ENCODE measurements at places on chromosomes 2 and 18. TPM values are rescaled to one million over a fixed set of nuclear protein-coding genes. Genes with fewer than 3 reads are reported as not detected.

GRCh38 chr2:8394131-8394530 lies 287.7 kb upstream of the ID2 start:
- no peak for DNase-seq

DNA sequence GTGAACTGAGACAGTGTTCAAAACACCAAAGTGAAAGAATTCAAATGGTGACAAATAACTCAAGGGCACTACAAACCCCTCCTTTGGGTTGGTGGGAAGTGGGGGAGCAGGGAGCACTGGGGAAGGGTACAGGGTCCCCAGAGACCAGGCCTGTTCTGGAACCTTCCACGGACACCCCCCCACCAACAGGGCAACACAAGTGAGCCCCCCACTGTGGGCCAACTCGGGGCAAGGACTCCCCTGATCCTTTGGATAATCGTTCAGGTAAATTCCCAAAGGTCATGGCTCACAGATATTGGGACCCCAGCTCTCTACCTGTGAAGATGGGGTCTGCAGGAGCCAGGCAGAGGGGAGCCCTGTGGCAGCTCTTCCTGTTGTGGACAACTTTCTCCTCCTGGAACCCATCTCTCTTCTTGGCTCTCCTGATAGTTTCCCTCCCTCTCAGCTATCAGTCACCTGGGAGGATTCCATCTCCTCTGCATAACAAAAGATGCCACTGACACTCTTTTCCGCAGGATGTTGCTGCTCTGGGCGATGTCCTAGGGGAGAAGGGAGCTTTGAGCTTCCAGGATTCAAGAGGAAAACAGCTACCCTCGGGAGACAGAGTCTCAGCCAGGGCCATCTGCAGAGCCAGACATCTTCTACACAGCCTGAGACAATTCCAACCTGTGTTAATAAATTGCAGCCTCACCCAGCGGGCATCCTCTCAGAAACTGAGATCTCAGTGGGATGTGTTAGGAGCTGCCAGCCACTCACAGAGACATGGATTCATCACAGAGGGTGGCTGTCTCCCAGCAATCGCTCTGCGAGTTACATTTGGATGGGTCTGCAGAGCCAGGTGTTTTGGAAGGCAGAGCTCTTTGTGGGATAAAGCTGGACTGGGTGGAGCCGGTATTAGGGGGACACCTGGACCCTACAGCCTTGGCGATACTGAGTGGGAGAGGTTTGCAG lies 35.4 kb downstream of the MBP start:
- no peak for DNase-seq

AMER3 gene
- 0.02 TPM for polyA plus RNA-seq

REG3G gene
- polyA plus RNA-seq, result 0.73 TPM

ERLEC1 gene
- polyA plus RNA-seq, result 34.4 TPM

Measured in thymus (tissue), 14 donors.